ENCODE measurements at places on chromosomes 7 and 10. TPM values are rescaled to one million over a fixed set of nuclear protein-coding genes. Genes with fewer than 3 reads are reported as not detected.

- no peak for DNase-seq
- peaks cover 3% of the 10 kb centered on the region for H3K27me3 ChIP-seq
- H3K36me3 ChIP-seq, result no peaks in the 10 kb centered on the region
- peaks cover 32% of the 10 kb centered on the region for H3K4me1 ChIP-seq
- H3K4me3 ChIP-seq, result no peak overlapping the region
- no peak overlapping the region for H3K27ac ChIP-seq
Measured at GRCh38 chr7:27873981-27874957, 134.3 kb downstream of the TAX1BP1 start.

ADGRA1 gene
- total RNA-seq, result not detected

GRCh38 chr10:116772909-116773705 is 30.7 kb upstream of the HSPA12A start:
- H3K36me3 ChIP-seq, result peaks cover 4% of the 10 kb centered on the region
- no peaks in the 10 kb centered on the region for H3K27me3 ChIP-seq
- H3K4me3 ChIP-seq, result no peak overlapping the region
- no peak overlapping the region for H3K27ac ChIP-seq
- peaks cover 17% of the 10 kb centered on the region for H3K4me1 ChIP-seq

GRCh38 chr7:91876391-91877133 is 3.9 kb downstream of the MTERF1 start:
- H3K4me3 ChIP-seq, result no peak overlapping the region
- H3K27ac ChIP-seq, result no peak overlapping the region
- no peak for DNase-seq

GRCh38 chr7:158065340-158065739 is 522.3 kb downstream of the PTPRN2 start:
- H3K27ac ChIP-seq, result no peak overlapping the region
- H3K4me3 ChIP-seq, result no peak overlapping the region
- DNase-seq, result no peak
- H3K36me3 ChIP-seq, result peaks cover 42% of the 10 kb centered on the region
- H3K4me1 ChIP-seq, result no peaks in the 10 kb centered on the region
